AG20443 (cell line): ENCODE measurements at places on chromosomes 16 and 17.

DNA sequence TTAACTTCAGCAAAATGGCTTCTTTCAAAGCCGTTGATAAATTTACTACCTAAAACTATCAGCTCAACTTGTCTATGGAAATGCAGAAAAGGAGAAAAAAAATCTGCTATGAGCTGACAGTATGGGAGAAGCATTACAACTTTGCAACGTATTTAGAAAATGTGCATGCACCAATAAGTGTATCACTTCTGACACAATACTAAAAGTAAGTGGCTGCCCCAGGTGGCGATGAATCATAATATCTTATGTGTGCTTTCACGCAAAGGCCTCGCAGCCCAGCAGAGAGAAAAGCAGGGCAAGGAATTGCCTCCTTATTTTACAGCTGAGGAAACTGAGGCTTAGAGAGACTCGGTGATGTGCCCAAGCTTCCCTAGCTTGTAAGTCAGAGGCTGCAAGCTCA, 101.8 kb downstream of the SALL1 start:
- DNase-seq = no peak

- DNase-seq = peak; percentile 34
These were observed 166.4 kb downstream of the CCDC182 start for GRCh38 chr17:57578608-57579225.

DNA sequence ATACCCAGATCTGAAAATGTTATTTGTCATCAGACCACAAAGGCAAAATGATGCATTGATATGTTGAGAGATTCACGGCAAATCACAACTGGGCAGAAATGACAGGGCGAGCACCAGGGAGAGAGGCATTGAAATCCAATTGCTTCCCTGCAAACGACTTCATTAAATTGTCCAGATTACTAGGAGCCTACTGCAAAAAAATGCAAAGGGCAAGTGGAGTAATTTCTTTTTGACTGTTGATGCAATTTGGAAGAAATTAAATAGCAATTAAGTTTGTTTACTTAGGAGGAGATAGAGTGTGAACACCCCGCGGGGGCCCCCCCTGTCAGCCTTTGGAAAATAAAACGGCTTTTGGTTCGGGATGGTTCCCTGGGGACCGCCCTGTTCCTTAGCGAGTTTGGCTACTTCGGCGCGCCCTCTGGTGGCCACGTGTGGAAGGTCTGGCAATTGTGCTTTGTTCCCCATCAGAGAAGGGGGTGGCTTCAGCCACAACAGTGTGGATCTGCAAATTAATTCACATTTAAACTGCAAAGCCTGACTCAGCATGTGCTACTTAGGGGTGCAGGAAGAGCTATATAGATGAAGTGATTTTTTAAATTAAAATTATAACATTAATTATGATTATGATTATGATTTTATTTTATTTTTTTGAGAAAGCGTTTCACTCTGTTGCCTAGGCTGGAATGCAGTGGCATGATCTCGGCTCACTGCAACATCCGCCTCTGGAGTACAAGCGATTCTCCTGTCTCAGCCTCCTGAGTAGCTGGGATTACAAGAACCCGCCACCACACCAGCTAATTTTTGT, 14.5 kb upstream of the TMC7 start:
- peak; percentile 92 for DNase-seq

- DNase-seq = no peak
These were observed 1.4 kb downstream of the RAPGEFL1 start for GRCh38 chr17:40178660-40179059.

DNA sequence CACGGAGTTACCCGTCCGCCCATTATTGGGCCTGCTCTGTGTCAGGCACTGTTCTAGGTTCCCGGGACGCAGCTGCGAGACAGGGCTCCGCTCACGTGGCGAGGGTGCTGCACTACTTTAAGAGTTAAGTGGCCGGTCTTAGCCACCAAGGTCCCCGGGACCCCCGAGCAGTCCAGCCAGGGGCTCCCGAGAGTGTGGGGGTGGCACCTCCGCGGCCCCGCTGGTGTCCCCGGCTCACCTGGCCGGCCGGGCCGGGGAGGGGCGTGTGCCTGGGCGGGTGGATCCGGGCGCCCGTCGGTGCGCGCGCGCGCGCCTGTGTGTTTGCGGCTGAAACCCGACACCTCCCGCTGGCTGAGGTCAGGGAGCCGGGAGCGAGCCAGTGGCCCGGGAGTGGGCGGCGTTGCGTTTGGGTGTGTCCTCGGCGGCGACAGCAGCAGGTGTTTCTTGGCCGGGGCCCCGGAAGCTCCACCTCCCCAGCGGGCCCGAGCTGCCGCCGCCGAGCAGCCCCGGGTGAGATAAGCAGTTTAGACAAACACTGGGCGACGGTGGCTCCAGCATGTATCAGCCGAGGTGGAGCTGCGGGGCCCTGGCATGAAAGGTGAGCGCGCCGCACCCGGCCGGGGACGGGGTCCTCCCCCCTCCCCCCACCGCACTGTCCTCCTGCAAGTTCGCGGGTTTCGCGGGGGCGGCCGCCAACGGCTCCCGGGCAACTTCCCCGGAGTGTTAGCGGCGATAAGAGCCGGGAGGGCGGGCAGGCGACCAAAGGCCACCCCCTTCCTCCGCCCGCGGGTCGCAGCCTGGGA, at the start of gene GSE1:
Gene GSE1 (plus strand): TSS at position 522 of the 803 bp plus-strand sequence. CDS start 70 bp downstream, at position 592.
- peak; percentile 93 for DNase-seq

DNA sequence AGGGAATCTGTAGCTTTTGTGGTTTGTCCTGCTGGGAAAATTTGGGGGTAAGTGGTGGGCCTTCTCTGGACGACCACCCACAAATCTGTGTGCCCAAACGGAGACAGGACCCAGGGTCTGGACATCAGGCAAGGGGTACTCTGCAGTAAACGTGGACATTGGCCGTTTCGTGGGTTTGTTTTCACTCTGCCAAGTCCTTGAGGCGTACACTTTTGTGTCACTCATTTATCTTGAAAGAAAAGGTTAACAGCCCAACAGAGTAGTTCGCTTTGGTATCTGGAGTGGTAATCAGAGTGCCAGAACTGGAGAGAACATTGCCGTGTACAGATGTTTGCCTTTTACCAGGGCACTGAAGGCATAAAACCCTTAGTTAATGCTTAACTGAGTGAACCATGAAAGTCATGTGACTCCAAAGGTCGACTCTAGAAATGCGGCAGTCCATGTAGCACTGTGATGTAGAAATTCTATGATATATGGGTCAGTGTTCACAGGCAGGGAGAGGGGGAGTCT, 15.4 kb downstream of the NAA60 start:
- no peak for DNase-seq

GRCh38 chr17:11503308-11504035, 94.8 kb upstream of the DNAH9 start:
- no peak for DNase-seq

- peak; percentile 88 for DNase-seq
These were observed 2.9 kb downstream of the CTRL start for GRCh38 chr16:67928561-67929364.

- DNase-seq = no peak
These were observed 195.5 kb downstream of the HAPSTR1 start for GRCh38 chr16:9286930-9287329.

DNA sequence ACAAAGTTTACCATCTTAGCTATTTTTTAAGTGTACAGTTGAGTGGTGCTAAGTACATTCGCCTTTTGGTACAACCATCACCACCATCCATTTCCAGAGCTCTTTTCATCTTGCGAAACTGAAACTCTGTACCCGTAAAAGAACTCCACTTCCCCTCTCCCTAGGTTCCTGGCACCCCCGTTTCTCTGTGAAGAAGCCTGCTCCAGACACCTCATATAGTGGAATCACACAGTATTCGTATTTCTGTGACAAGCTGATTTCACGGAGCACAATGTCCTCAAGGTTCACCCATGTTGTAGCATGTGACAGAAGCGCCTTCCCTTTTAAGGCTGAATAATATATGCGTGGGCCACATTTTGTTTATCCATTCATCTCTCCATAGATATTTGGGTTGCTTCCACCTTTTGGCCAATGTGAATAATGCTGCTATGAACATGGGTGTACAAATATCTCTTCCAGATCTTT, 54.2 kb upstream of the MAP3K14 start:
- no peak for DNase-seq

DNA sequence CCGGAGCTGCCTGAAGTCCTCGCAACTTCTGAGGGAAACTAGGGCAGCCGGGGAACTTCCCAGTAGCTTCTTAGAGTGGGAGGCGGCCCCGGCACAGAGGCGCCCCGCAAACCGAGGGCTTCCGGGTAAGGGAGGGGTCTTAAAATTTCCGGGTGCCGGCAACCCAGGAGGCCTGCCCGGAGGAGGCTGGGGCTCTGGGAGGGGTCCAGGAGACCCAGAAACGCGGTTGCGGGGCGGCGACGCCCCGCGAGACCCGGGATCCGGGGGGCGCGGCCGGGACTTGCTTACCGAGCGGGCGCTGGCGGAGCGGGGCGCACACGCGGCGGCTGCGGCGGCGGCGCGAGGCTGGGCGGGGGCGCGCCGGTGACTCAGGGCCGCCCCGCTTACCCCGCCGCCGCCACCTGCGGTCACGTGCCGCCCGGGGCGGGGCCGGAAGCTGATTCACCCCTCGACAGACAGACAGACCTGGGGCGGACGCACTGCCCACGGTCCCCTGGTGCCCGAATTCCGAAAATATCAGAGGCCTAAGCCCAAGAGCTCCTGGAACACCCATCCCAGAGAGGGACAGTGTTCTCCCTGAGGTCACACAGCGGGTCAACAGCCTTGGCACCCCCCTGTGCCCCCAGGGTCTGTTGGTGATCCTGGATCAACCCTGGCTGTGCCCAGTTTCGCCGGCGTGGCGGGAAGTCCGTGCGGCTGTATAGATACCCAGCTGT, at the start of gene FAM83G:
Gene FAM83G (minus strand): TSS at position 344 of the 716 bp plus-strand sequence. CDS start 723 bp downstream, outside the sequence.
- peak; percentile 92 for DNase-seq

- no peak for DNase-seq
These were observed 81.0 kb downstream of the USP31 start for GRCh38 chr16:23068079-23068736.

- no peak for DNase-seq
These were observed 202.9 kb upstream of the IRX3 start for GRCh38 chr16:54489225-54490111.

DNA sequence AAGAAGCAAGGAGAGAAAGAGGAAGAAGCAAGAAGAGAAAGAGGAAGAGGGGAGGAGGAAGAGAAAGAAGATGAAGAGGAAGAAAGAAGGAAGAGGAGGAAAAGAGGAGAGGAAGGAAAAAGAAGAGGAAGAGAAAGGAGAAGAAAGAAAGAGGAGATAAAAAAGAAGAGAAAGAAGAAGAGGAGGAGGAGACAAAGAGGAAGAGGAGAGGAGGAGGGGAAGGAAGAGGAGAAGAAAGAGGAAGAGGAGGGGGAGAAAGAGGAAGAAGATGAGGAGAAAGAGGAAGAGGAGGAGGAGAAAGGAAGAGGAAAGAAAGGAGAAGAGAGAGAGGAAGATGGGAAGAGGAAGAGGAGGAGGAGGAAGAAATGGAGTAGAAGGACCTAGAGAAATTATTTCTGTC, 80.4 kb downstream of the CDYL2 start:
- DNase-seq = no peak

DNA sequence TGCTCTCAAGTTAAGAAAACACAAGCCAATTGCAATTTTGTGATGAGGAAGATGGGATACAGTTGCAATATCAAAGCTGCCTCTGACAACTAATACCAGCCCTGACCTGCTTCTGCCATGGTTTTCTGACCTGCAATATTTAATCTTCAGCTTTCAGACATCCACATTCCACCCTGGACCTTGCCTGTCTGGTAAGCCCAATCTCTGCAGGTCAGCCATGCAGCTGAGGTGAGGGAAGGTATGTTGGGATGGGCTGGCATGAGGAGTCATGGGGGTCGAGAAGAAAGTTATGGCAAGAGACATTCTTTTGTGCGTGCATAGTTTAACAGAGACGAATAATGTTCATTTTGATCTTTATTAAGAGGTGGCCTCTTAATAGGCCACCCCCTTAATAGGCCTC, 31.5 kb downstream of the KCNJ16 start:
- DNase-seq = no peak

GRCh38 chr16:59683709-59684108, 949.6 kb upstream of the GOT2 start:
- DNase-seq = no peak

DNA sequence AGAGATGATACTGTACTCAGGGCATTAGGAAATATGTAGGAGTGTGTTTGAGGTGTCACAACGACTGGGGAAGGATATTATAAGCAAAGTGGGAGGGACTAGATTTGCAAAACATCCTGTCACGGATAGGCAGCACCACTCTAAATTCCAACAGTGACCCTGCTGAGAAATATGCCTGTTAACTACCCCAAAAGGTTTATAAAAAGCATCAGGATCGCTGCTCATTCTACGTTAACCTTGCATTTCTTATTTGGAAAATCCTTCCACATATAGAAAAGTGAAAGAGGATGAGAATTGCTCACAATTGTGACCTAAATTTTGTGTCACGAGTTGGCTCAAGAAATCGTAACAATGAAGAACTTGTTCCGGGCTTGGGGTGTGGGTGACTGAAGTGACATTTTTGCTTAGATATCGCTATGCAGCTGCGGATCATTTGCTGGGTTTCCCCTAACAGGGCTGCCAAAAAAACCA, 51.6 kb downstream of the N4BP1 start:
- peak; percentile 68 for DNase-seq

DNA sequence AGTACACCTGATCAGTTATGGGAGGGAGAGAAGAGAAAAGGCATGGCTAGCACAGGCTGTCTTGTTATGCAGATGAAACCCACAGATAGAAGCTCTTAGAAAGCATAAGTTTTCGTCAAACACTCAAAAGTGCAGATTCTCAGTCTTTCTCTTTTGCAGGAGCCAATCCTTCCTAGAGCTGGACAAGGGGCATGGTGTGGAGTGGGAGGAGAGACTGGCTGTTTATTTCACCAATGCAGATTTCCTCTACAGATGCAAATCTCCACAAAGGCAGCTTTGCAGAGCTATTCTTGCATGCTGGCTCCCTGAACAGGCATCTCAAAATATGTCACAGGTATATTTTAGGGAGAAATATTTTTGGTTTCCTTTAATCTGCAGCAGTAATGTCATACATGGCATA, 1400.7 kb downstream of the CDH8 start:
- DNase-seq = no peak

GRCh38 chr17:82944990-82945389, 105.2 kb upstream of the ZNF750 start:
- no peak for DNase-seq

DNA sequence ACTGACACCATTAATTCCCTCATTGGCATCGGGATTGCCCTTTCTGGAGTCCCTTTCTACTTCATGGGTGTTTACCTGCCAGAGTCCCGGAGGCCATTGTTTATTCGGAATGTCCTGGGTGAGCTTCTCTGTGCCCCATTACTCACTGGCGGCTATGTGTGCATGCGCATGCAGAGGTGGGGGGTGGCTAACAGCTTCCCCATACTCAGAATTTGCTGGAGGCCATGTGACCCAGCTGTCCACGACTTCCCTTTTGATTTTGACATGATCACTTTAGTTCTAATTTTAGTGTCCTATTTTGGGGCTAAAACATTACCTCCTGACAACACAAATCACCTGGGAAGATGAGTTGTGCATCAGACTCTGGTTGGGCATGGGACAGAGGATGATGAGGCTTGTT, 14.1 kb downstream of the SLC7A6OS start:
- DNase-seq = no peak

- DNase-seq = no peak
These were observed 23.0 kb upstream of the ZNF750 start for GRCh38 chr17:82862737-82863382.
